NCI-H510A treated with DMSO at 0.1 percent for 48 hours (cell line): ENCODE measurements at places on chromosomes 11 and 22.

DNA sequence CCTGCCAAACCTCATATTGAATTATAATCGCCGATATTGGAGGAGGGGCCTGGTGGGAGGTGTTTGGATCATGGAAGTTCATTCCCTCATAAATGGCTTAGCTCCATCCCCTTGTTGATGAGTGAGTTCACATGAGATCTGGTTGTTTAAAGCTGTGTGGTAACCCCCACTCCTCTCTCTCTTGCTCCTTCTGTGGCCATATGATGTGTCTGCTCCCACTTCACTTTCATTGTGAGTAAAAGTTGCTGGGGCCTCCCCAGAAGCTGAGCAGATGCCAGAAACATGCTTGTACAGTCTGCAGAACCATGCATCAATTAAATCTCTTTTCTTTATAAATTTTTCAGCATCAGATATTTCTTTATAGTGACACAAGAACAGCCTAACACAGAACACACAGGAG lies 929.0 kb upstream of the FAT3 start:
- no peak for DNase-seq

DNA sequence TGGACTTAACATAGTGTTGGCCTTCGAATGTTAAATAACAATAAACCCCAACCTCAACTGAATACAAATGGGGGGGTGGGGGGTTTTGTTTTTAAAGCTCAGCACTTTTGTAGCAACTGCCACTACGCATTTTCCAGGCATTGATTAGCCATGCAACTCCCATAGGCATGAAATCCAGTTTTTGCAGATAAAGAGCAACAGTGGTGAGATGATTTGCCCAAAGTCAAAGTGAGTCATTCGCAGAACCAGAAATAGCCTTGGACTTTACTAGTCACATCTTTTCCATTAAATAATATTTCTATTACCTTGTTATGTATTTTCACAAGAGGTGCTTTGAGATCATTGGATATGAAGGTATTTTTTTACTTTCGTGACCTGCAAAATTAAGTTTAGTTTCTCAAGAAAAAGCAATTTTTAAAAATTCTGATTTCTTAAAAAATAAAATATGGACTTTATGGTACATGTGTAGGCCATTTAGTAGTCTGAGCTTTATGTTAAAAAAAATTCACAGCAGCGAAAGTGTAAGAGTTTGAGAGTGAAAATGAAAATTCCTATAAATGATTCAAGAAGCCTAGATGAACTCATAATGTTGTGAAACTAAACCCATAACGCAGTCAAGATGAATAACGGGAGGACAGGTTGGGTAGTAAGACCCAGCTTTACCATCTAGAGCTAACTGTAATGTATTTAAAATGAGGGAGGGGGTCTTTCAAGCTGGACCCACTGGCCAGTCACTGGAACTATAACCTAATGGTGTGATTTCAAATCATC lies 1.9 kb upstream of the PHF21A start:
- no peak for DNase-seq

DNA sequence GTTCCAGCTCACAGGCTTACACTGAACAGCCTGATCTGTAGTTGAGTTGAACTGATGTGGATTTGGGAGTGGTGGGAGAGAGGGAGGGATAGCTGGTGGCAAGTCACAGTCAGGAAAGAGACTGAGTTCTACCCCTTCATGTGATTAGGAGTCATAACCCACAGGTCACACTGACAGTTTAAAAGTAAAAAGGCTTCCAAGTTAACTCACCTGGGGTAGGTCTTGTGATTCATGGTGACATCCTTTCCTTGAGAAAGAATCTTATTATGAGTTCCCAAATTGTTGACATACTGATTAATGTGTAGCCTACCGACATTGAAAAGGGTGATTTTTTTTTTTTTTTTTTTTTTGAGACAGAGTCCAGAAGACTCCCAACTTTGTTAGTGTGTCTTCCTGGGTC lies 5.4 kb downstream of the IZUMO1R start:
- DNase-seq = no peak

DNA sequence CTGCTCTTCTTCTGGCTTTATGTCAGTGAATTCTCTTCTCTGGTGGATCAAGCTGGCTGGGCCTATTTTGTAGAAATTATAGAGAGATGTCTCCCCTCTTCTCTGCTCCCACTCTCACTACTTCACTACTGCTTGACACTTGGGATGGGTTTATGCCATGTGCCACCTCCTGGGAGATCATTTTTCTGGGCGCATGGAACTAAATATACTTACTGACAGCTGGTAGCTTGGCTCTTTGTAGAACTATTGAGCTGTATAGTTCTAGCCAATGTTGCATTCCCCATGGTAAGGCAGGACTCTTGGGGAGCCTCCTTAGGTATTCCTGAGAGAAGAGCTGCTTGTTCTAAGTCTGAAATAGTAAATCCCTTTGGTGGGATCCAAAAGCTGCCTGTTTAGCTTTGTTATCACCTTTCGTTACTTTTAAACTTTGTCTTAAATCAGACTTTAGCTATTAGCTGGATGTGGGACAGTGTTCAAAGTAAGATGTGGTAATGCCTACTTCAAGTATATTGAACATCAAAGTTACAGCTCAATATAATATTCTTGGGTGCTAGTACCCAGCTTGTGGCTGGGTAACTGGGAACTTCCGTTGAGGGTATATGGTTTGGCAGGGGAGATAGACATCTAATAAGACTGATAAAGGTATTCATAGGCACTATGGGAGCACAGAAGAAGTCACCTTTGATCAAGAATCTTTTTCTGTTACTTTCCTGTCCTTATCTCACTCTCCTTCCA lies 87.5 kb upstream of the RRM1 start:
- DNase-seq = no peak

DNA sequence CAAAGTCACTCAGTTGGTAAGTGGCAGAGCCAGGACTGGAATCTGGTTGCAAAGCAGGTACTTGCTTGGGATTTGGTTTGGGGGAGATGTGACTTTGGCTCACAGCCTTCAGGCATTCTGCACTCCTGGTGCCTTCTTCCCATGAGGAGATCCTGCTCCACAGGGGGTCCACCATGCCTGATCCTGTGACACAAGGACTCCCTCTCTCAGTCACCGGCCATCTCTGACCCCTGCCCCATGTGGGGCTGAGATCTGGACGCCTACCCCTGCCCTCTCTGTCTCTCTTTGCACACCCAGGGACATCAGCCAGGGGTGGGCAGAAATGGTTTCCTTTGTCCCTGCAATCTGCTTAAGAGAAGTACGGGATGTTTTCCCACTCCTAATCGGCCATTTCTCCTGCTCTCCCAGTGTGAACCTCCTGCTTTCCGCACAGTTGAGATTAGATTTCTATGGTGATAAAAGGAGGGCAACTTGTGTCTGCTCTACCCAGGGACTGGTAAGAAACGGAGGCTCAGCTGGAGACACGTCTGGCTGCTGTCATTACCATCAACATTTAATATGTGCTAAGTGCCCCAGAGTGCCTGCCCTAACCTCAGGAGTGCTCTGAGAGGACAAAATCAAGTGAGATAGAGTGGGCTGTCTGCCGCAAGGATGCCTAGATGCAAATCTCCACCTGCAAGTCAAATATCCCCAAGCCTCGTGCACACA lies 11.1 kb upstream of the FXYD6 start:
- DNase-seq = peak; percentile 58

DNA sequence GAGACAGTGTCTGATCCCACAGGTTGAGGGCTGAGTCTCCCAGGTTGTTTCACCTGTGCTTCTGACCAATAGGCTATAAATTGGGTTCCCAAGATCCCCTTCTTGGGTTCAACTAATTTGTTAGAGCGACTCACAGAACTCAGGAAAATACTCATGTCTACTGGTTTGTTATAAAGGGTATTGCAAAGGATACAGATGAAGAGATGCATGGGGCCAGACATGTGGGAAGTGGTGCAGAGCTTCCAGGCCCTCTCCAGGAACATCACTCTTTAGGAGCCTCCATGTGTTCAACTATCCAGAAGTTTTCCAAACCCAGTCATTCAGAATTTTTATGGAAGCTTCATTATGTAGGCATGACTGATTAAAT lies 4.7 kb downstream of the KLHL22 start:
- no peak for DNase-seq

DNA sequence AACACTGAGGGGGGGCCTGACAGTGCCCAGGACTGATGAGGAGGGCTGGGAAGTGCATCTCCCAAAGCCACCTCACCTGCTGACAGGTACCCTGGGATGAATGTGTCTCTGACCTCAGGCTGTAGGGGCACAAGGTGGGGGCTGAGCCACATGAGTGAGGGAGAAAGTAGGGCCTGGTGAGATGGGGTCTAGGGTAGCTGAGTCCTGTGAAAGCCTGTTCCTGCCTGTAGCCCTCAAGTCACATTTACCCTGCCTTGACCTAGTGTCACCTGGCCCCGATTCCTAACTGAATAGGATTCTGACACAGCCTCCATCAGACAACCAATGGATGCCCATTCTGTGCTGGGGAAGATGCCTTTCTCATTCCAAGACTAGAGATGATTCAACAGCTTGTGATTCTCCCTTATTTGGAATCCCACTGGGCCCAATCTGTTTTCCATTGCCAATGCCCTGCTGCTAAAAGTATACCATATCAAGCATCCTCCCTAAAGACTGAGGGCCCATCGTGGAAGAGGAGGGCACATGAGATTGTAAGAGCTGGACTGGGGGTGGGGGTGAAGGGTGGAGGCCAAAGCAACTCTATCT lies 11.1 kb upstream of the RFPL1 start:
- no peak for DNase-seq

- no peak for DNase-seq
Observed at GRCh38 chr11:58023435-58023931, at the start of gene OR9Q1. OR9Q1 (plus strand) TSS chr11:58023881; CDS start chr11:58179445, 155,564 bp downstream.

DNA sequence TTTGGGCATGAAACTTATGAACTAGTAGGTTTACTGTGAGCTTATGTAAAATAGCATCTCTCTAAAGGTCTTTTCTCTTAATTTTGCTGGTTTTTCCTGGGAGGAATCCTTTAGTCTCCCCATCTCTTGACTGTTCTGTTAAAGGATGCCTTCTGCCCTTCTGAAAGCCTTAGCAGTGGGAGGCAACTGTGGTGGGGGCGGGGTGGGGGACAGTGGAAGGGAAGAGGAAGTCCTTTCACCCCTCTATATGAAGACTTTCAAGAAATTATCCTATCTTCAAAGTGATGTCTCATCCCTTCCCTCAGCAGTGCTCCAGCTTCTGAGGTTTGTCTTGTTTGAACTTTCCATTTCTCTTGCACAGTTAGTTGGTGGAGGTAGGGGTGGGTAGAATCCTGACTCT lies 73.1 kb downstream of the ELP4 start:
- no peak for DNase-seq

GRCh38 chr22:47030881-47031627 lies 268.6 kb downstream of the TBC1D22A start:
- no peak for DNase-seq

DNA sequence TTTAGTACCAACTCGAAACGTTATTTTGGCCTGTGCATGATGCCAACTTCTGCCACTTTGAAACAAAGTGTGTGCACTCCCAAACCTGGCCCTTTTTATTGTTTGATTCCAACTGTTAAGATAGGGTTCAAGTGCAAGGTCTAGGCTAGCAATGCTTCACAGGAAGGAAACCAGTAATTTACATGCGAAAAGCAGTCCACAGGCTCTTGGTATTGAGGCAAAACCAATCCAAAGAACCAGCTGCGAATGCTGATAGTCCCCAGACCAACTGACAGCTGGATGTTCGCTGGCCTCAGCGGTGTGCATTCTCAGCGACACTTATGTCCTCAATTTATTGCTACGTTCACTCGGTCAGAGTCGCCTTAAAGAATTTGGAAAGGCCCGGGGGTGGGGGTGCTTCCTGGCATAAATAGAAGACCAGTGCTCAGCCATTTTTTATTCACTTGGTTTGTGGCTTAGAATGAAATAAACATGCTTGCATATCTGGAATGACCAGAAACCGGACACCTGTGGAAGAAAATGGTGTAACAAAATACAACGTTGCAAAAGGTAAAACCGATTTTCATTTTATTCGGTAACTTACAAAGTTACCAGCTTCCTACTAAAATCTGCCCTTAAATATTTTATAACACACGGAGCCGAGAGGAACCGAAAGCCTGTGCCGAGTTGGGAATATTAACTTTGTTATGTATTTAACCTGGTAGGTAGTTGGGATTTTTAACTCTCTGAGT lies 1.6 kb downstream of the CPT1A start:
- DNase-seq = peak; percentile 60

DNA sequence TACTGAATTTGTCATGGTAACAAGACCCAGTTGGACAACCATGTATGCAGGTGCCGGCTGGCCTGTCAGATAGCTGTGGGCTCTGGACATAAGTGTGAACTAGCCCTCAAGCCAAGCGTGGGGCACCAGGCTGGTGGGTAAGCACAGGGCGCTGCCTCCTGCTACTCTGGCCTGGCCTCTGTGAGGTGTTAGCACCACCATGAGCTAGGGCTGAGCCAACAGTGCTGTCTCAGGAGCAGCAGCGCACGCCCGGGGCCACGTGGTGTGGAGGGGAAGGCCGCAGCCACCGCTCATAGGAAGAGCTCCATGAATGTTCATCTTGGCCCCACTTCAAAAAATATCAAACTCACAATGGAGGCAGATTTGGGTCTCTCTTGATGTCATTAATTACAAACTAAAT lies 35.3 kb upstream of the GNB1L start:
- no peak for DNase-seq

DNA sequence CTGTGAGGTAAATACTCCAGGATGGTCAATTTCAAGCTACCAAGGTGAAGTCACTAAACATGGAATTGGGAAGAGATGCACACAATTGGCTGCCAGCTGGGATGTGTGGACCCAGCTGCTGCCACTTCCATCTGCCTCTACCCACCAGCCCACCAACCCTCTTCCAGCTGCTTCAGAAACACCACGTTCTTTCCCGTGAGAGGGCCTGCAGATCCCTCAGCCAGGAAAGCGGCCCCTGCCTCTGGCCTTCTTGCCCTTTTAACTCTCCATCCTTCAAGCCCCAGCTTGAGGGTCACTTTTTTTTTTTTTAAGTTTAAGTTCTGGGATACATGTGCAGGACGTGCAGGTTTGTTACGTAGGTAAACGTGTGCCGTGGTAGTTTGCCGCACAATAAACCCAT lies 20.0 kb downstream of the PRG3 start:
- DNase-seq = no peak

- DNase-seq = no peak
Observed at GRCh38 chr22:44931077-44931540, 78.7 kb downstream of the PHF21B start.

DNA sequence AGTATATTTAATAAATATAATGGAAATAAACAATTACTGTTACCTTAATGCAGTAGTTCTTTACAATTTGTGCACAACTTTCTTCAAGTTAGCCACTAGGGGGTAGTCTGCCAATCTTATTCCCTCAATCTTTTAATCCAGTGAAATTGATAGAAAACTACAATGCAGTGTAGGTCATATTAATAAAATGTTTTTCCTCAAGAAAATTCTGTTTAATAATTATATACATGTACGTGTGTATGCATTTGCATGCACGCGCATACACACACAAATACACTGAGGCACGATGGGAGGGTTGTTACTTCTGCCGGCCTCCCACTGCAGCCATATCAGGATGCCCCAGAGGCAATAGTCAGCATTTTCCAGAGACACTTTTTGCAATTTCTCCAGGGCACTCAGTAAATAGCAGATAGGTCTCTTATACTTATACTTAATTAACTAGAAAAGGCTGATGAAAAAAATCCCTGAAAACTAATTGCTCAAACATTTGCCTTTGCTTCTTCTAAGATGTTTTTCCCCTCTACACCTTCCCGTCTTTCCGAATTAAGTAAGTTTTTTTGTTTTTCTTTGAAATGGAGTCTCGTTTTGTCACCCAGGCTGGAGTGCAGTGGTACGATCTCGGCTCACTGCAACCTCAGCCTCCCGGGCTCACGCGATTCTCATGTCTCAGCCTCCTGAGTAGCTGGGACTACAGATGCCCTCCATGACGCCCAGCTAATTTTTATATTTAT lies 3.1 kb downstream of the GAB2 start:
- peak; percentile 43 for DNase-seq
